ENCODE measurements at places on chromosomes 3 and 15. TPM values are rescaled to one million over a fixed set of nuclear protein-coding genes. Genes with fewer than 3 reads are reported as not detected.

The CLSTN2 gene
- 1.5 TPM for total RNA-seq

The SCG5 gene
- total RNA-seq = 0.80 TPM

The TJP1 gene
- total RNA-seq = 118 TPM

The C2CD4A gene
- 0.44 TPM for total RNA-seq

The SELENOK gene
- 23.7 TPM for total RNA-seq

The CHRFAM7A gene
- not detected for total RNA-seq

The CHRD gene
- 0.84 TPM for total RNA-seq

The ITGA11 gene
- 0.48 TPM for total RNA-seq

The UBL7 gene
- total RNA-seq = 28.2 TPM

The GPR62 gene
- not detected for total RNA-seq

The CCR9 gene
- total RNA-seq = not detected

The TRH gene
- not detected for total RNA-seq

GRCh38 chr3:29565236-29565635 is 284.4 kb downstream of the RBMS3 start:
- no peak for ATAC-seq

- ATAC-seq = peak; percentile 65
Observed at GRCh38 chr15:88894348-88894818, 961 bp downstream of the HAPLN3 start.

GRCh38 chr3:193972832-193973231 is 163.1 kb upstream of the HES1 start:
- no peak for ATAC-seq

- peak; percentile 61 for ATAC-seq
Observed at GRCh38 chr15:48285329-48286214, 45.7 kb upstream of the DUT start.

GRCh38 chr3:39804951-39805350 is 4.5 kb upstream of the MYRIP start:
- ATAC-seq = no peak

DNA sequence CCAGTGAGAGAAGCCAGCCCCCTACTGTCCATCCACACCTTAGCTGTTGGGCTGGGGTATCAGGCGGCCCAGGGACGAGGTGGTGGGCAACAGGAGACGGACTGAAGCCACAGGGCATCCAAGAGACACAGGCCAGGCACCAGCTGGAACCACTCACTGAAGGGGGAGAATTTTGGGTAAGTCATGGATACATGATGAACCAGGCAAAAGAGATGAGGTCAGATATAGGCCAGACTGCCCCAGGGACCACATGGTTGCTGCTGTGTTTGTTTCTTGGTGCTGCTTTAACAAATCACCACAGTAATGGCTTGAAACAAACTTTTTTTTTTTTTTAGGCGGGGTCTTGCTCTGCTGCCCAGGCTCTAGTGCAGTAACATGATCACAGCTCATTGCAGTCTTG is 66.4 kb downstream of the SEMA5B start:
- ATAC-seq = no peak

DNA sequence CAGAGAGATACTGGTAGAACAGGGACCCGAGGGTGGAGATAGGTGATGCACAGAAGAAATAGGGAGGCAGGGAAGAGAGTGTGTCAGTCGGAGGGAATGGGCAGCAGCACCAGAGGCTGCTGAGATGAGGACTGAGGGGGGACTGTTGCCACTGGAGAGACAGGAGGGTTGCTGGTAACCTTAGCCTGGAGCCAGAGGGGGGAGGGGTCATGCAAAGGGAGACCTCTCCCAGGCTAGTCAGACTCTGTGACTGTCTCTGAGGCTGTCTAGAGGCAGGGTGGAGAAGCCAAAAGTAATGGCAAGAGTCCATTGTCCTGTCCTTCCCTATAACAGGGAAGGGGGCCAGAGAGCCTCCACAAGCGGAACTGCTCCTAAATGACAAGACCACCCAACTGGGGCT is 2.1 kb upstream of the DLEC1 start:
- no peak for ATAC-seq

GRCh38 chr3:17387108-17387507 is 355.3 kb downstream of the TBC1D5 start:
- ATAC-seq = no peak

- no peak for ATAC-seq
Observed at GRCh38 chr3:51657234-51657633, 13.8 kb upstream of the TEX264 start.

GRCh38 chr3:53056442-53056841 is 10.6 kb upstream of the SFMBT1 start:
- ATAC-seq = no peak

GRCh38 chr3:89101251-89101650 is 6.2 kb upstream of the EPHA3 start:
- no peak for ATAC-seq

GRCh38 chr15:66885281-66885915 is 180.0 kb upstream of the SMAD3 start:
- no peak for ATAC-seq

- ATAC-seq = peak; percentile 32
Observed at GRCh38 chr15:88636654-88637053, 2.2 kb upstream of the ISG20 start.

- no peak for ATAC-seq
Observed at GRCh38 chr15:35546511-35547381, 781 bp upstream of the DPH6 start.

GRCh38 chr3:182487611-182488010 is 305.7 kb upstream of the ATP11B start:
- ATAC-seq = peak; percentile 44

GRCh38 chr3:172666873-172667694 is 43.8 kb downstream of the NCEH1 start:
- ATAC-seq = peak; percentile 98

- ATAC-seq = no peak
Observed at GRCh38 chr3:195897853-195898415, 10.4 kb downstream of the TNK2 start.

DNA sequence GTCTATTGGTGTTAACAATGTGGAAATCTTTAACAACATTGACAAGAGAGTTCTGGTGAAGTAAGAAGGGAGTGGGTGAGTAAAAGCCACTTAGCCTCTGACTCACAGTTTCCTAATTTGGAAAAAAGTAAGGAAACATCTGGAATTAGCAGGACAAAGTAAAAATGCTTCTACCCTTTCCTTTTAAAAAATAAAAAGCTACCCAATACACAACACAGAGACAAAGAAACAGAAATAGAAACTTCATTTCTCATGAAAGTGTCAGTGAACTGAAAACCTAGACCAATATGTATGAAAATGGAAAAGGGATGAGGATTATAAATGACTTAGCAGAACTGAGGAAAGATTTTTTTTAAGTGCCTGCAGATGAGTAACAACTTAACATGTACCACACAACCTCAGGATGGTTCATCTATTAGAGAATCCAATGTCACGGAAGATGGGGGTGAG is 65.4 kb downstream of the SSR3 start:
- ATAC-seq = no peak

- ATAC-seq = peak; percentile 48
Observed at GRCh38 chr3:77693147-77693546, 653.2 kb downstream of the ROBO2 start.

GRCh38 chr3:155079746-155080487 is at the start of gene MME:
Gene MME (plus strand): TSS chr3:155080319. CDS start chr3:155084168, 3,849 bp downstream.
- ATAC-seq = peak; percentile 55

DNA sequence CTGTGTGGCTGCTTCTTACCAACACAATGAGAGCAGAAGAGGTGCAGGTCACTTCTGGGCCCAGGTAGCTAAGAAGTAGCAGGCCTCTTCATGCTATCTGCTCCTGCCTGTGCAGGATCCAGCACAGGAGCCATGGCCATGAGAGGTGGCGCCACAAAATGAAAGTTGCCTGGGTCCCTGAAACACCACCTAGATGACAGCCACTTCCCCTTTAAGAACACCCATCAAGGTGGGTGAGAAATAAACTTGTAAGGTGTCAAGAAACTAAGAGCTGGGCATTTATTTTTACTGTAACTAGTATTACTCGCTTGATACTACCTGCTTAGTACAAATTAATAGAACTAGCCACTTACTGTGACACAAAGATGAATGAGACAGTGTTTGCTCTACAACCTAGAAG is 484.6 kb upstream of the TBL1XR1 start:
- ATAC-seq = no peak

DNA sequence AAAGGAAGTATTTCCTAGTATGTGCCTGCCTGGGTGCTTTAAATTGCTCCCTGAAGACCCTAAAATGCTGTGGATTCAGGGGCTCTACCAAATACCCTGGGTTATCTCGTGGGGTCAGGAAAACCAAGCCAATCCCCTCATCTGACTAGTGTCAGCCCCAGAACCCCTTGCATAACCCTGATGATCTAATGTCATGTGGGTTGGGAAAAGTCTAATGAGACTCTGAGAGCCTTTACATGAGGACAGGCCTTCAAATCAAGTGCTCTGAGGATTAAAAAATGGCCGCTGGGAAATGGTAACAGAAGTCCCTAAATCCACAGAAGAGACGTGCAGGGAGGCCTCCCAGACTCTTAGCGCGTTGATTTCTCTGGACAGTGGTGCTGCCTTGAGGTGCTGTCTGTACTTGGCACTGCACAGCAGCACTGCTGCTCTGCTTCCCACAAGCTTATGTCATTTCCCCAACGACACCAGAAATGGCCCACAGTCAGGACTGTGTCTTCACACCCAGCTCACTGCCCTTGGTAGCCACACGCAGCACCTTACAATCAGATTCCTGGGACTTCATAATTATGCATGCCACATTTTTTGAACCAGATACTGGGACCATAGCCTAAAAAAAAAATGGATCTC is 16.6 kb downstream of the EIF4E3 start:
- no peak for ATAC-seq

DNA sequence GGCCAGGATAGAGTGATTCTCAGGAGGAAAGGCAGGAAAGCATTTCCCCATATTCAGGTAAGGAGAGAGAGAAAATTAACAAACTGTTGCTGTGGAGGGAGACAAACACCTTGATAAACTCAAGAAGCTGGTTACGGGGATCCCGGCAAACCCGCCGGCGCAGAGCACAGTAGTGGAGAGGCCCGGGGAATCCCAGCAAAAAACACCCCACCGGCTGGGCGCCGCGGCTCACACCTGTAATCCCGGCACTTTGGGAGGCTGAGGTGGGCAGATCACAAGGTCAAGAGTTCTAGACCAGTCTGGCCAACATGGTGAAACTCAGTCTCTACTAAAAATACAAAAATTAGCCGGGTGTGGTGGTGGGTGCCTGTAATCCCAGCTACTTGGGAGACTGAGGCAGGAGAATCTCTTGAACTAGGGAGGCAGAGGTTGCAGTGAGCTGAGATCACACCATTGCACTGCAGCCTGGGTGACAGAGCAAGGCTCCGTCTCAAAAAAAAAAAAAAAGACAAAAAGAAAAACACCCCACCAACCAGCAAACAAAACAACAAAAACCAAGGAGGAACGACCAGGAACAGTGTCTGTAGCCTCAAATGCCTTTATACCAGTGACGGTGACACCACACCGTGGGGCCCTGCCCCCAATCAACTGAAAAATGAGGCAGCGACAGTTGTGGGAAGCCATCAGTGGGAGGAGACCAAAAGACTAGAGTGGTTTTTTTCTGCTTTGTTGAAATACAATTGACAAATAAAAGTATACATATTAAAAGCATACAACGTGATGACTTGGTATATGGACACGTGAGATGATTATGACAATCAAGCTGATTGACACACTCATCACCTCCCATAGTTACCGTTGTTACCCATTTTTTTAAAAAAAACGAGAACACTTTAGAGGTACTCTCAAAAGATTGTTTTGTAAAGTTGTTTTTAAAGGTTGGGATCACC is 40.2 kb upstream of the IDH2 start:
- ATAC-seq = no peak

DNA sequence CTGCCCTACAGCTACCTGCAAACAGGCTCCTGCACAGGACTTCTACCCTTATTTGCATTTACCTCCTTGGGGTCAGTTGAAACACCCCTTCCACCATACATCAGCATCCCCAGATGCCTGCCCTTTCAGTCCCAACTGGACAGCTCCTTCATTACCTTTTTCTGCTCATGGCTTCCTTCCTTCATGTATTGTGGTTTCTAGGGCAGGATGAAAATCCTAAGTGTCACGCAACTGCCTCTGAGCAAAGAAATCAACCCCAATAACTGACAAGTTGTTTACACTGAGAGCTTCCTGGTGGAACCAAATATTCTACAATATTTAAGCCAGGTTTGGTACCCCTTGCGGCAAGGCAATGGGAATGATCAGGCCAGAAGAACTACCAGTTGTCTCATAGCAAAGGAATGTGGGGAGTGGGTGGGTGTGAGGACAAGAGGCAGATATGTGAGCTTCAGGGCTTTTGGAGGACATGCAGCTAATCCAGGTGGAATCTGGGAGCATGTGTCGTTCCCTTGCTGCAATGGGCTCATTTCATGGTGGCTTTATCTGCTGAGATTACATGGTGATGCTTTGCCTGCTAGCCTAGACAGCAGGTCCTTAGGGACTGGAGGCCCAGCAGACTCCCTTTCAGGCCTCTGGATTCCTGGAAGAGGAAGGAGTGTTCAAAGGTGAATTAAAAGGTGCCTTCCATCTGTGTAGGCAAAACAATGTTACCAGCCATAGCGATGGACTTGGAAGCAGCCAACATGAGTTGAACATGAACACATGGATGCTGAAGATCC is 34.9 kb downstream of the PPCDC start:
- ATAC-seq = no peak

- ATAC-seq = peak; percentile 48
Observed at GRCh38 chr3:54668236-54668635, 259.6 kb downstream of the LRTM1 start.

- peak; percentile 44 for ATAC-seq
Observed at GRCh38 chr15:34795267-34796081, at the start of gene ACTC1. Gene ACTC1 (minus strand): TSS chr15:34795549. CDS start chr15:34794808, 741 bp downstream.

DNA sequence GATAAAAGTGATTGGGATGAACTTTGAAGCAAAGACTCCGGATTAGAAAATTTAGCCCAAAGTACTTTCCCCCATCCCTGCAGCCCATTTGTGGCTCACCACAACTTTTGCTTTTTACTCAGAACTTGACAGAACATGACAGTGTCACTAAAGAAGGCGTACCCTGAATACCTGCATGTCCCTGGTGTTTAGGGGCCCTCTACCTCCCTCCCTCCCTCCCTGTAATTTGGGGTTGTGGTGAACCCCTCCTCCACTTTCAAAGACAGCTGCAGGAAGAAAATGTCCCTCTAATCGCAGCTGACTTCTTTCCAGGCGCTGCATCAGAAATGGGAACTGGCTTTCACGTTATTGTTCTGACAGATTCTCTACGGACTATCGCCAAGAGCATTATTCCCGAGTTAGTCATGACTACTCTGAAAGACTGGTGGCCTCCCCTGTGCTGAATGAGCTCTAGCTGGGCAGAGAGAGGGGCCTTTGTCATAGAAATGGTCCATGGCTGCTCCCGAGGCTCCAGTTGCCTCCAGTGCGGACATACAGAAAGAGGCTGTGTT is 93.2 kb upstream of the ARHGEF3 start:
- ATAC-seq = peak; percentile 53

GRCh38 chr15:50287324-50288116 is 22.0 kb upstream of the HDC start:
- ATAC-seq = no peak

GRCh38 chr15:98794211-98794610 is 145.9 kb downstream of the IGF1R start:
- ATAC-seq = no peak

- no peak for ATAC-seq
Observed at GRCh38 chr15:35736150-35736549, 190.2 kb upstream of the DPH6 start.

- no peak for ATAC-seq
Observed at GRCh38 chr3:56860939-56861338, 59.2 kb upstream of the ARHGEF3 start.

GRCh38 chr3:98529856-98530459 is 1.8 kb upstream of the GPR15 start:
- ATAC-seq = peak; percentile 57

GRCh38 chr3:122825460-122825859 is 30.6 kb downstream of the SLC49A4 start:
- ATAC-seq = no peak

All from esophagus mucosa (tissue), 1 donor.